ENCODE measurements at places on chromosomes 6 and 20. TPM values are rescaled to one million over a fixed set of nuclear protein-coding genes. Genes with fewer than 3 reads are reported as not detected.

The PCMT1 gene
- total RNA-seq, result 61.8 TPM

The SYCP2L gene
- total RNA-seq, result 0.45 TPM

DNA sequence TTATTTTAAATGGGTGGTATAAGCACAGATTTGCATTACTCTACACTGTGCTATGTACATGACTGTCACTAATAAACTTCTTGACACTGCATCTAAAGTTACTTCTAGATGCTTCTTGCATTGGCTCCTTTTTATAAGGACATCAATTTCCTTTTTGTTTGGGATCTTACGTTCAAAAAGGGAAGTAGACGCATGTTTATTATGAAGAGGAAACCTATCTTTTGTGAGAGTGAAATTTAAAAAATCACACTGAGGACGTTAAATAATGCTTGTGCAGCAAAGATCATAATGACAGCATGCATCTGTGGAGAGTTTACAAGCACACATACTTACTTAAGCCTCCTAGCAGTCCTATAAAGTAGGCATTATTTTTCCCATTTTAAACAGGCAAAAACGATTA is 479.5 kb downstream of the CD83 start:
- H3K36me3 ChIP-seq, result no peaks in the 10 kb centered on the region
- H3K4me3 ChIP-seq, result no peak overlapping the region
- DNase-seq, result no peak
- H3K27ac ChIP-seq, result no peak overlapping the region
- H3K27me3 ChIP-seq, result no peaks in the 10 kb centered on the region

DNA sequence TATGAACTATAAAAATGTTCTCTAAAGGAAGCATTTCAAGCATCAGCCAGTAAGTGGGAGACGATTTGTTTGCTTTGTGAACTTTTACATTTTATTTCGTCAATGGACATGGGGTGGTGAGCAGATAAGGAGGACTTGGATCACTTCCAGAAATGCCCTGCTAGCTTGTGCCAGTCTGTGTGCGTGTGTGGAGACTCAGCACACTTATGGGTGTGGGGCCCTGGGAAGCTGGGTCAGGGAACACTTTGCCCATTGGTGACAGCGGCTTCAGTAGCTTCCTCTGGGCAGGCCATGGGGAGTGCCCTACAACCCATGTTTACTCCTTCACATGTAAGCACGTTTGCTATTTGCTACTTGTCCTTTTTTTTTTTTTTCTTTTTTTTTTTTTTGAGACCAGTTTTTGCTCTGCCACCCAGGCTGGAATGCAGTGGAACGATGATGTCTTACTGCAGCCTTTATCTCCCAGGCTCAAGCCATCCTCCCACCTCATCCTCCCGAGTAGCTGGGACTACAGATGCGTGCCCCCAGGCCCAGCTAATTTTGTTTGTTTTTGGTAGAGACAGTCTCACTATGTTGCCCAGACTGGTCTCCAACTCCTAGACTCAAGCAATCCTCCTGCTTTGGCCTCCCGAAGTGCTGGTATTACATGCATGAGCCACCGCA is 24.2 kb downstream of the PRDM1 start:
- no peak overlapping the region for H3K4me3 ChIP-seq
- H3K27ac ChIP-seq, result no peak overlapping the region
- H3K4me1 ChIP-seq, result no peaks in the 10 kb centered on the region
- H3K36me3 ChIP-seq, result no peaks in the 10 kb centered on the region

DNA sequence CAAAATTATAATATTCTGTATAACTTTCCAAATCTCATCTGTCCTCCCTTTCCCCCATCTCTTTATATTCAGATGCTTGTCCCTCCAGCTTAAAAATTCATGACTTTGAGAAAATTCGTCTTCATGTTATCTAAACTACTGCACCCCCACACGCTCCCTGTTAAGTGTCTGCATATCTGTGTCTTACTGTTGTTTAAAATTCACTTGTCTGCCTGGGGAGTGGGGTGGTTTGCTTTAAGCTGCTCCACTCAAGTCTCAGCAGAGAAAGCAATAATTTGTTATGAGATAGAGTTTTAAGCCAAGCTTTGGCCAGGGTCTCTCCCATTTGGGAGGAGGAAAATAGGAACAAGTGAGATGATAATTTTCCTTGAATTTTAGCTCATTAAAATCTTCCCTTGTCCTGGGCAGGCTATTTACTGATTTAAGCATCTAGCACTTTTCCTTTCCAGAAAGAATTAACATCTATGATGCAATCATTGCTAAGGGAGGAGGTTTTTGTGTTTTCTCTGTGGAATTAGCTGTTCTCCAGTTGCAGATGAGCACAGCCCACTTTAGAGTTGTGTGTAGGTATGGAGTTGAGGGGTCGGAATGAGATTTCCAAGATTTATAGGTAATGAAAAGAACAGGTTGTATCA is 36.8 kb downstream of the MTHFD1L start:
- DNase-seq, result no peak
- H3K4me1 ChIP-seq, result no peaks in the 10 kb centered on the region
- no peaks in the 10 kb centered on the region for H3K27me3 ChIP-seq
- H3K36me3 ChIP-seq, result peaks cover 29% of the 10 kb centered on the region

DNA sequence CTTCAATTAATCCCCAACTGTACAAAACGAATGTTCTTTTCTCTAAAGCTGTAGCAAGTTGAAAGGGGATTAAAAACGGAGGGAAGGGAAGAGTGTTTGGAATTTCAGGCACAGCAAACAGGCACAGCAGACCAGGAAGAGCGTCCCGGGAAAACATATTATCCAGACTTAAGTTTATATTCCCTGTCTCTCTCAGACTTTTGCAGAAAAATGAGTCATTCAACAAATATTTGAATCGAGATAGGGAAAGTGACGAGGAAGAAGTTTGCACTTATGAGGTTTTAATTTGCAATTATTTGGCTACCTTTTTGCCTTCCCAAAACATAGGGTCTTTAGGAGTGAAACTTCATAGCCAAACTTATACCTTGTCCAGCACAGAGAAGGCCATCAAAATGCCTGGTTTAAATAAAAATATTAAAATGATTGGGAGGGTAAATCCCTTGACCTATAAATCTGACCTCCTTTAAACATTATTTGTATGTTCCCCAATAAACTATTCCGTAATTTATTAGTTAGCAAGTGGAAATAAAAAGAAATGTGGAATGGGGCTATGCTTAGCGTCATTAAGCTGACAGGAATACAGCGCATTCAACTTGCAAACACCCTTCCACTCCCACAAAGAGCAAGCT is 16.0 kb downstream of the HFE start:
- peak overlapping the region; percentile 40 for H3K4me3 ChIP-seq
- H3K4me1 ChIP-seq, result peaks cover 4% of the 10 kb centered on the region
- peak overlapping the region; percentile 80 for H3K27ac ChIP-seq
